Fibroblast of gingiva (primary cell): ENCODE measurements at places on chromosomes 1 and 21.
A peak's percentile ranks its signal among the peaks of the same experiment; 100 is the strongest.

GRCh38 chr1:228149406-228150119 is at the start of gene GJC2:
Gene GJC2 (plus strand): TSS chr1:228149930. CDS start chr1:228157759, 7,829 bp downstream.
- DNase-seq, result no peak

- DNase-seq, result peak; percentile 89
Observed at GRCh38 chr1:241817331-241817792, 30.6 kb upstream of the EXO1 start.

DNA sequence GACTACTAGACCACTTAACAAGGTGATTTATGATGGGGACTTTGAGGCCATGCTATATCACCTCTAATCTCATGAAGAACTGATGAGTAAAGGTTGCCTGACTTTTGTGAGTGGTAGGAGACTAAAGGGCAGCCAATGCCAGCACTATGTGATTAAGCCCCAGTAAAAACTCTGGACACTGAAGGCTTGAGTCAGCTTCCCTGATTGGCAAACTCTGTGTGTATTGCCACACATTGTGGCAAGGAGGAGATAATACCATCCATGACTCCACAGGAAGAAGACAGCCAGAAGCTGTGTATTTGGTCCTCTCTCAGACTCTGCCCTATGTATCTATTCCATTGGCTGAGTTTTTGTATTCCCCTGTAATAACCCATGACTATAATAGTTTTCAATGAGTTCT is 413.3 kb upstream of the ZRANB2 start:
- peak; percentile 19 for DNase-seq

DNA sequence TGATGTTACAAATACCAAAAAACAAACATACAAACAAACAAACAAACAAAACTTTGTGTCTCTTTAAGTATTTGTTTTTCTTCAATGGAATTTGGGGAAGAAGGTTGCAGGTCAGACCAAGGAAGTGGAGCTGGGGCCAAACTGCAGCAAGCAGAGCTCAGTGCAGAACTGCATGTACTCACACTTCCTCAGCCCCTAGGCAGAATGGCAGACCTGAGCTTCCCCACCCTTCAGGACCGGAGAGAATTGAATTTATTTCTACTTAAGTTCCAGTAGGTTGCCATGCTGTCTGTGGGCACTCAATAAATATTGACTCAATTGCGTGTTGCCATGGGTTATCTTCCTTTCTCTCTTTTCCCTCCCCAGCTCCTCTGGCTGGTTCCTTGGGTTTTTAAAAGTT is 173.6 kb downstream of the PTGER3 start:
- DNase-seq, result no peak

DNA sequence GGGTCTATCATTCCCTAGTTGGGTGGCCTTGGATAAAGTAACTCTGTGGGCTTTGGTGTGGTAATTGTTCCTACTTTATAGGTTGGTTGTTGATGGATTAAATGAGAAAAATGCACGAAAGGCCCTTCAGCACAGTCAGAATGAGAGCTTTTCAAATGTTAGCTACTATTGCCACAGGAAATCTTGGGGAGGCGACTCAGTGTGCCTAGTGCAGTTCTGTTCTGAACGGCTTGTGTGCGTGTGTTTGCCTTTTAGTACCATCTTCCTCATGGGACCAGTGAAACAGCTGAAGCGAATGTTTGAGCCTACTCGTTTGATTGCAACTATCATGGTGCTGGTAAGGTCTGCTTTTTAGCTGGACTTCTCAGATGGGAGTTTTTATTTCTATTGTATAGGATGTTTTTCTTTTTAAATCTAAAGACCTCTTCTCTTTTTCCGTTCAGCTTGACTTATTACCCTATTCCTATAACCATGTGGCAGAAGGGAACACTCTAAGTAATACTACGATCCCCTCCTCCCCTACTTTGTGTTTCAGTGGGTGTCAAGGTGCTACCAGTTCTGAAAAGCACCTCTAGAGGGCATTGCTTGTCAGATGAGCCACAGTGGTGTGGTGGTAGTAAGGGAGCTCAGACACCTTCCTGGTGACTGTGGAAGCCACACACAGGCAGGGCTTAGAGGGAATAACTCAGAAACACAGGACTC is 9.2 kb downstream of the SFT2D2 start:
- no peak for DNase-seq
